ENCODE measurements at places on chromosomes 11 and 22.

DNA sequence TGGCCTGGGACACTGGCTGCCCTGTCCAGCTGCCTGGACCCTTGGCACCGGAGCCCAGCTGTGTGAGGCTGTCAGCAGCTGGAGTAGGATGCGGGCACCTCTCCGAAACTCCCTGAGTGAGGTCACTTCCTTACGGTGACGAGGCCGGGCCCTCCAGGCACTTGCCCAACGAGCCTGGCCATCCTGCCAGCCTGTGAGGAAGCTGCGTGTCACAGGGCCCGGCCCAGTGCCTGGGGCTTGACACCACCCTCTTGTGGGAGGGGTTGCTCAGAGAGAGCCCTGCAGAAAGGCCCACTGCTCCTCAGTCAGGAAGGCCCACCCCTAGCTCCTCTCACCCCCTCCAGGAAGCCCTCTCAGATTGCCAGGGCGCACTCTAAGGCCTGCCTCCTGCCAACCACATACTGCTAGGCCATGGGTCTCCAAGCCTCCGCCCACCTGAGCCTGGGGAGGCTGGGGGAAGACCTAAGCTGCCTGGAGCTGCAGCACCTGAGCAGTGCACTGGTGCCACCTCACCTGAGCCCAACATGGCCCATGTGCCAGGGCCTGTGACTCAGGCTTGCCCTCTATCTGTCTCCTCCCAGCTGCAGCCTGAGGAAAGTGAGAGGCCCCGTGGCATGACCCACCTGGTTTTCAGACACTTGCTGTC is 4.3 kb upstream of the PHLDA2 start:
- no peak for DNase-seq

DNA sequence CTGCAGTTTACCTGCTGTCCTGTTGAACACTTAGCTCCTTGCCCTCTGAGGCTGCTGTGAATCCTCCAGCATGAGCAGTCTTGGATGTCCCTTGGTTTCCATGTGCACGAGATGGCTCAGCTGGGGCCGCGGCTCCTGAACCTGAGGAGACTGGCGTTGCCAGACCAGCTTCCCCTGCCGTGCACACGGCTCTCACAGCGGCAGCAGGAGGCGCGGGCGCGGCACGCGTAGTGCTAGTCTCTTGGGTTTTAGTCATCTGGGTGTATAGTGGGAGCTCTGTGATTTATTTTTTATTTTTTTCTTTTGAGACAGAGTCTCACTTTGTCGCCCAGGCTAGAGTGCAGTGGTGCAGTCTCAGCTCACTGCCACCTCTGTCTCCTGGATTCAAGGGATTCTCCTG is 54.8 kb downstream of the MUC6 start:
- no peak for DNase-seq

DNA sequence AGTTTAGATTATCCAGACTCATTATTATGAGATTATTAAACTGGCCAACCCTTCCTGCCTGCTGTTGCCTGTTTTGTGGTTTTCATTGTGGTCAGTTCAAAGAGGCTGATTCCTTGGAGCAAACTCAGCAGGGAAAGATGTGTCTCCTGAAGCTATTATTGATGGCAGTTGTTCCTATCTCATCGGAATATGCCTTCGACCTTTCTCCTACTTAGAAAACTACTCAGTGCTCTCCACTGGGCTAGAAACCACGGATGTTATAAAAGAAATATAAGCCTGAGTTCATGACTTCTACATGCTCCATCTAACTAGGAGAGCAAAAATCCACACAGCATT is 80.2 kb upstream of the NAV2 start:
- DNase-seq: no peak

- DNase-seq: no peak
Observed at GRCh38 chr11:14418801-14419417, 59.9 kb upstream of the RRAS2 start.

DNA sequence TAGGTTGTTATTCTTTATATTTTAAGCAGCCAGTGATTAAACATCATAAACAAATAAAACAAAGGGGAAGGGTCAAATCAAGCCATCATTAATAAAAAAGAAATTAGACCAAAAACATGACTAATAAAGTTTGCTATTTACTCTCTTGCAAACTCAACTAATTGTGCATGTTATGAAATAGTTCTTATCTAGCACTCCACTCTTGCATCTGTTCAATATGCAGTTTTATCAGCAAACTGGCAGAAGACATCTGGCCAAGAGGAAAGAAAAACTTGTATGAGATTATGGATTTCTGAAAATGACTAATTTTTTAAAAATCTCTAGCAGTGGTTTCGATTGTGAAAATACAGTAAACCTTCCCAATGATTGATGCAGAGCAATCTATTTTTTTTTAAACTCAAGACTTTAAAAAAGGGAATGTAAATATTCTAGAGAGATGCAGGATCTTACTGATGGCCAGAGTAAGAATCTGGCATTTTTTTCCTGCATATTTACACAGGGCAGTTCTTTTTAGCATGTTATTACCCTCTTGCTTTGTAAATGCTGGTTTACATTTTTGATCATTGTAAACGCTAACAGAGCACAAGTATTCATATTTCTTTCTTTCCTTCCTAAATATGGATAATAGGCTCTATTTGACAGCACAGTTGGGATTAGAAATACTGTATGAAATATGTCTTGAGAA is 83.3 kb downstream of the GRIA4 start:
- no peak for DNase-seq

GRCh38 chr11:115385226-115385625 is 119.0 kb downstream of the CADM1 start:
- no peak for DNase-seq

Data from glomerular endothelial cell (primary cell).